ENCODE measurements at places on chromosomes 3 and 15.

- DNase-seq: no peak
Observed at GRCh38 chr3:123002100-123002748, 25.3 kb downstream of the SEMA5B start.

DNA sequence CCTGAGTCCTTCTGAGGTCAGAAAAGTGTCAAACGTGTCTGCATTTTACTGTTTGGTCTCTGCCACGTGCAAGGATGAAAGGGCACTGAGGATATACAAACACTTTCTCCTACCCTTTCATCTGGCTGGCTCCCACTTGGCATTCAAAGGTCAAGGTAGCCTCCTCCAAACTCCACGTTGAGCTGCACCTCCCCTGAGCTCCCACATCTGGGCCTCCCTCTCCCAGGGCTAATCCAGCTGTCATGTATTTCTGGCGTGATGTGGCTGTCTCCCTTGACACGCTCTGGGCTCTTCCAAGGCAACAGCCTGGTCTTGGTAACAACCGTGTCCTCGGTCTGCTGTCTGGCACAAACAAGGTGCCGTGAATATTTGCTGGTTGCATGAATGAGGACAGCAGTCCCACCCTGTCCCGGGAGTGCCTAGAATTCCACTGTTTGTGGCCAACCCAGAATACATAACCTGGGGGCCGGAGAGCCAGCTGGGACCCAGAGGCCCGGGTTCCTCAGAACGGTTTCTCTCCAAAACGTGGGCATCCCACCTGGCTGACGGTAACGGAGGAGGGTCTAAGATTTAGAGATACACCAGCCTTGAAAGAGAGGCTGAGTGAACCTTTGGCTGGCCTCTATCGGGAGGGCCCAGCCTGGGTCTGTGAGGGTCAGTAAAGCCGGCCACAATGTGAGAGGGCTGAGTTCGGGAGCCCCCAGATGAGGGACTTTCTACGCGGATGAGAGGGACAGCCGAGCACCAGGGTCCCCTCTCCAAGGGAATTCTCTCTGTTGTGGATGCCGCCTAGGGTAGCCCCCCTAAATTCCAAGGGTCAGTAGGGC, 767 bp downstream of the GLT8D1 start:
- no peak for DNase-seq

DNA sequence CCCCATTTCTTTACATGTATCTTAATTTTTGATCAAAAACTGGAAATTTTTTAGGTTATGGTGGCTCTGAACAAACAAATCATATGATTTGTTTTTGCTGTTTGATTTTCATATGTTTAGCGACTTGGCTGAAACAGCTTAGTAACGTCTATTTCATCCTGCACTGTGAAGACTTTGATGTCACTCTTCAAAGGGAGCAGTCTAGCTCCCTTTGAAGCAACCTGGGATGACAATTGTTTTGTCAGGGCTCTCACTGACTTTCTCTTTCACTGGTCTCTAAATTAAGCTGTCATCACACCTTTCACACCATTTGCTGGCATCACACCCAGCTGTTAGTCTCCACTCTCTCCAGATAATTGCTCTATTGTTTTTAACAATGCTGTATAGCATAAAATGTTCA, 896.9 kb downstream of the IGSF11 start:
- no peak for DNase-seq

DNA sequence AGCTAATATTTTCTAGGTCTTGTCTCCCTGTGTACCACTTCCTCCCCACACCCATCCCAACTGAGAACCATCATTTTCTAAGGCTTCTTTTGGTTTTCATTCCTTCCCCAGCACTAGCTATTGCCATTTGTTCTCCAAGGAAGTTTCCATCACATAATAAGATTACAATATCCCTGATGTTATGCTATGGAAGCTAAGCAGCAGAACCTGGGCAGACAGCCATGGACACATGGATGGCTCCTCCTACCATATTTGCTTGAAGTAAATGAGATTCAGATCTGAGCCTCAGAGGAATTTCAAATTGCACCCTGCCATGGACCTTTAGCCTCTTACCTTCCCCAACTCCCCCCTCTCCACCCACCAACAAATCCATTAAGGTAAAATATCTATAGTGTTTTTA, 31.5 kb downstream of the GASK1A start:
- DNase-seq: no peak

DNA sequence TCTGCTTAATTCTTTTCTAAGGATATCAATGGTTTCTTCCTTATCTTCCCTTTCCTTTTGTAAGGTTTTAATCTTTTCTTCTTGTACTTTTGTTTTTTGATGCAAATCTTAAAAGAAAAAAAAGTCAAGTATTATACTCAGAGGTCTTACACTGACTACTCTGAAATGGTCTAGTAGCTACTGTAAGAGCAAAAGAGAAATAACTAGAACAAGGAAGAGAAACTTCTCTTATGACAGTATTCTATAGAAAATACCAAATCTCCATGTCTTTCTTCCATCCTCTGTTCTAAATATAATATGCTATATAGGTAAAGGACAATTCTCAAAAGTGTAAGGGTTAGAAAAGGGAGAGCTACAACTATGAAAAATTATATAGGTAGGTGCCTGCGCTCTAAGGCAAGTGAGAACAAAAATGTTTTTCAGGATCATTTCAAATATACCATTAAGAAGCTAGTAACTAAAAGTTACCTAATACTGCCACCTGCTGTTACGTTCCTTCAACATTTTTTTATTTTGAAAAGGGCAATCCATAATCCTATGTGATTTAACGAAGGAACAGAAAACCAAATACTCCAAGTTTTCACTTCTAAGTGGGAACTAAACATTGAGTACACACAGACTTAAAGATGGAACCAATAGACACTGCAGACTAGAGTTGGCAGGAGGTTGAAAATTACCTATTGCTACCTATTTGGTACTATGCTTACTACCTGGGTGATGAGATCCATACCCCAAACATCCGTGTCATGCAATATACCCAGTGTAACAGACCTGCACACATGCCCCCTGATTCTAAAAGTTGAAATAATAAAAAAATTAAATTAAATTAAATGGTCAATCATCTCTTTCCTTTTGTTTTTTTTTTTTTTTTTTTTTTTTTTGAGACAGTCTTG, 36.7 kb downstream of the CIP2A start:
- no peak for DNase-seq

DNA sequence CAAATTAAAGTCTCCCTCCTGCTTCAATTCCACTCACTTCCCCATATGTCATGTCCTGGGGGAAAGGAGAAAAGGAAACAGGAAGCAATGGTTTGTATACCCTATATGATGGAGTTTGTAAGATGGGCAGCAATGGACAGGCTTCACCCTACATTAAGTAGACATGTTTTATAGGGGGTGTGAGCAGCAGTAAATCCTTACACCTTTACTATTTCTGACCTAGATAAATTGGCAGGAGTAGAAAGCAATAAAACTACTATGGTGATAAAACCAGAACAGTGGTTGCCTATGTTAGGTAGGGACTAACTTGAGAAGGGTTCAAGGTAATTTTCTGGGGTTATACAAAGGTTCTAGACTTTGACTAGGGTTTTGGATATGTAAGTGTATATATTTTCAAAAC, 301.7 kb downstream of the GBE1 start:
- no peak for DNase-seq

- no peak for DNase-seq
Observed at GRCh38 chr15:29131840-29132420, 137.7 kb downstream of the NSMCE3 start.

- DNase-seq: no peak
Observed at GRCh38 chr3:133394561-133395311, 5.1 kb upstream of the BFSP2 start.

DNA sequence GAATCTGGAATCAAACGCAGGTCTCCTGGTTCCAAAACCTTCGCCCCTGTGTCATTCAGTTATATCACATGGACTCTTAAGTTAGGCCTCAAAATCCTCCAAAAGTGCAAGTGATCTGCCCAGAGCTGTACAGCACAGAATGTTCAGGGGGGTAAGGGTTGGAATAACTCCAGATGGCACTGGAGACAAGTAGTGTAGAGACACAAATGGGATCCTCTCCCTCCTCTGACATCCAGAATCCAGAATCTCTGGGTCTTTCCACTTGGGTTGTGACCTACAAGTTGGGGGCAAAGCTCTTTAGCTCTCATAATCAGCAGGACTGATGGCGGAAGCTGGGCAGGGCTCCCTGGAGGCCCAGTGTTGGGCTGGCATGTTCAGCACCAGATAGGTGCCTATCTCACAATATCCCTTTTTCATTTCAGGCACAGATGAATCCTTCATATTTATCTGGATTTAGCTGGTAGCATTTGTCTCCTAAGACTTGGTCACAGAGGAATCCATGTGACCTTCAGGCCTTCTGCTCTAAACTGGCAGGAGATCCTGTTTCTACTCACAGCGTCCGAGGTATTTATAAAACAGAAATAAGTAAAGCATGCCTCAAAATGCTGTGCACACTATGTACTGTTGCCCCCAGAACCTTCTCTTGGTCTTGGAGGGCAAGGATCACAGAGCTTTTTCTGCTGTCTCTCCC, 15.4 kb downstream of the ABHD2 start:
- no peak for DNase-seq

DNA sequence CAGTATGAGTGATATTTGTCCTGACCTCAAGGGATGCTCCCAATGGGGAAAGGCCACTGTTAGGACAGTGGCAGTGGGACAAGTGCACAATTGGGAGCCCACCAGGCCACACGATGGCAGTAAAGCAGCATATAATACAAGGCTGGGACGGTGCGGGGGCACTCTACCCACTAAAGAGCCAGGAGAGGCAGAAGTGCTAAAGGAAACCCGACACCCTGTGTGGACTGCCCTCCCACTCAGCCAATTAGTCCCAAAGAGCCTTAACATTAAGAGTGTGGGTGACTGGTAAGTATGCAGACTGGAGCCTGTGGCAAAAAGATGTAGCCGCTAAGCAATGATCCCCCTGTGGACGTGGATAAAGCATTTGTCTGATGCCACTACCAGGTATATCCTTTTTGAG, 8.2 kb upstream of the ZNF589 start:
- peak; percentile 89 for DNase-seq

GRCh38 chr3:114221165-114221880, 16.1 kb downstream of the ZNF80 start:
- DNase-seq: no peak

DNA sequence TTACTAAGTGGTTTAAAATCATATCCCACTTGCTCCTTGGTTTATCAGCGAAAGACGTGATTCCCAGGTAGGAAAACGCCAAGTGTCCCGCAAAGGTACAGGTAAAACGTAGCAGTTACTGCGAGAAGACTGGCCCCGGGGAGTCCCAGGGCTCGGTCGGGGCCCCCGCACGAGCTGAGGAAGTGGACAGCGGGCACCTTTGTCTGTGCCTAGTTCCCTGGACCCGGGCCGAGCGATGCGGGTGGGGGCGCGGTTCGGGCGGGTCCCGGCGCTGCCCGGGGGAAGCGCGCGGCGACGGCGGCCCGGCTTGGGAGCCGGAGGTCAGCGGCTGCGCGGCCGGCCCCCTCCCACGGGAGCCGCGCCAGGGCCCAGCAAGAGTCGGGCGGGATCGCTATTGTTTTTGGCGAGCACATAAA, 864 bp upstream of the NEO1 start:
- no peak for DNase-seq

DNA sequence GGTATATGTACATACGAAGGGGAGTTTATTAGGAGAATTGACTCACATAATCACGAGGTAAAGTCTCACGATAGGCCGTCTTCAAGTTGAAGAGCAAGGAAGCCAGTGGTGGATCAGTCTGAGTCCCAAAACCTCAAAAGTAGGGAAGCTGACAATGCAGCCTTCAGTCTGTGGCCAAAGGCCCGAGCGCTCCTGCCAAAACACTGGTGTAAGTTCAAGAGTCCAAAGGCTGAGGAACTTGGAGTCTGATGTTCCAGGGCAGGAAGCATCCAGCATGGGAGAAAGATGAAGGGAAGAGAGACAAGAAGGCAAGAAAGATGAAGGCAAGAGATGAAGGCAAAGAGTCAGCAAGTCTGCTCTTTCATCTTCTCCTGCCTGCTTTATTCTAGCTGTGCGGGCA, 16.8 kb upstream of the LRRN1 start:
- DNase-seq: no peak

- no peak for DNase-seq
Observed at GRCh38 chr3:129560911-129561594, 18.1 kb downstream of the H1-8 start.

DNA sequence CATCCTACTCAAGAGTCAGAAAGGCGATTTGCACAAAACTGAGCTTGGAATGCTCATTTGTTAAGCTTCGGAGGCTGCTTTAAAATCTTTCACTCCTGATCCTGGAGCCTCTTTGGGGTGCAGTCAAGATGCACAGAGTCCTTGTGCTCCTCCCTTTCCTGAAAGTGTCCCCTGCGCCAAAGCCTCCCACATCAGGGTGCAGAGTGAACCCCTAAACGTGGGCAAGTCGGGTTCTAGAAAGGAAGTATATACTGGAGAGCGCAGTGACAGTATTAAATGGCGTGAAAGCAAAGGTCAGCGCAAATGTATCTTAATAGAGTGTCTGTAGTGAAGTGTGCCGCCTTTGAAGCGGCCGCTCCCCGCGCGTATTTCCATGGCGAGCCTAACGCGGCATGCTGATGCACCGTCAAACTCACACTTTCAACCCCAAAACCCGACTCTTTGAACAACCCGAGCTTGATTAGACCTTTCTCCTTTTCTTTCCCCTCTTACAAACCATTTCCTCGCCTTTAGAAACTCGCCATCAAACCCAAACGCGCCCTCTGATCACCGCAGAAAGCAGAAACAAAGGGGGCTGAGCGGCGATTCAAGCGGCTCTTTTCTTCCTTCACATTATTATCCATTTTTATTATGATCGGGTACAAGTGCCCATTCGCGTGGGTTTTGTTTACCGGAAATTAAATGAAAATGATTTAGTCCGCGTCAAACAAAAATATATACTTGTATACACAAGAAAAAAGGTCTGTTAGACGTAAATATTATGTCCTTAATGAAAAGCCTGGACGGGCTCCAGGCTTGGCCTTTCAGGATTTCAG, 18.3 kb downstream of the ZIC4 start:
- DNase-seq: no peak

GRCh38 chr3:4571690-4572334, 78.7 kb downstream of the ITPR1 start:
- DNase-seq: no peak

- no peak for DNase-seq
Observed at GRCh38 chr15:49052662-49053061, 6.4 kb upstream of the SECISBP2L start.

DNA sequence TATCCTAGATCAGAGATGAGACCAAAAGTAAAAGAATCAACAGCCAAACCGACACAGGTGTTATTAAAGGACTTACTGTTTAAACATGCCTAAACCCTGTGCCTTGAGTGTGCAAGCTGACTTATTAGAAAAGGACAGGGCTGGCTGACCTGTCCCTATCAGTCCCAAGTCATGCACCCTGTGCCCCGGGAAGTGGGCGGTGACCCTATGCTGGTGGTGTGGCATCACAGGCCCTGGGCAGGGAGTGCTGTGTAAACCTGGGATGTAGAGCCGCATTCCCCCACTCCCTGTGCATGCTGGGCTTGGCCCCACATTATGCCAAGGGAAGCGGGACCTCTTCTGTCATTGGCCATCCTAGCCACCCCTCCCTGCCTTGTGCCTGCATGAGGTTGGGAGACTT, 10.6 kb downstream of the DNAJA4 start:
- DNase-seq: no peak

DNA sequence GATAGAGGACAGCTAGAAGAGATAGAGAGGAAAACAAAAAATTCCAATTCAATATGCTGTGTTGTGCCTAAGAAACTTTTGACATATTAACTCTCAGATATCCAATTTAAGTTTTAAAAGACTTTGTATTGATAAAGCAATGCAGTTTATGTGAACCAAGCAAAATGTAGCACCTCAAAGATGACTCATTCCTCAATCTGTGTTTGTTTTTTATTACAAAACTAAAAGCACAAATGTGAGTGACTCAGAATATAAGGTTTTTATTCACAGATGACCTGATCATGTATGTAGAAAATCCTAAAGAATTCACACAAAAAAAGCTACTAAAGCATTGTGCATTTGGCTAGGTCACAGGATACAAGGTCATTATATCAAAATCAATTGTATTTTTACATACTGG, 11.1 kb downstream of the HCLS1 start:
- no peak for DNase-seq

All from caudate nucleus (tissue), 63 donors.